Hepatocyte (in vitro differentiated cells): ENCODE measurements at places on chromosomes 4 and X.

DNA sequence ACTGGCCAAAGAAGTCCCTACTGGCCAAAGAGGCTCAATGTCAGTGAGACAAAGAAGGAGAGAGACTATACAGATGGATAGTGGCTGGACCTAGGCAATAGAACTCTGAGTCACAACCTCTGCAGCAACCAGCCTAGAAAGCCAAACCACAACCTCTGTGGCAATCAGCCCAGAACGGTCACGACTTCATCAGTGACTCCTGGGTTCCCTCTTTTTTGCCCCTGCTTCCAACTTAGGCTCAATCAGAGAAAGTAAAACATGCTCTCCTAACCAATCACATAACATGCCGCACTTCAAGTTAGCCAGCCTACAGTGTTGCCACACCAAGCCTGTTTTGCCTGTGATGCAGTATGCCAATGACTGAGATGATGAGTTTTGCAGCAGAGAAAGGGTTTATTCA lies 203.4 kb downstream of the ANAPC10 start:
- no peak for DNase-seq

DNA sequence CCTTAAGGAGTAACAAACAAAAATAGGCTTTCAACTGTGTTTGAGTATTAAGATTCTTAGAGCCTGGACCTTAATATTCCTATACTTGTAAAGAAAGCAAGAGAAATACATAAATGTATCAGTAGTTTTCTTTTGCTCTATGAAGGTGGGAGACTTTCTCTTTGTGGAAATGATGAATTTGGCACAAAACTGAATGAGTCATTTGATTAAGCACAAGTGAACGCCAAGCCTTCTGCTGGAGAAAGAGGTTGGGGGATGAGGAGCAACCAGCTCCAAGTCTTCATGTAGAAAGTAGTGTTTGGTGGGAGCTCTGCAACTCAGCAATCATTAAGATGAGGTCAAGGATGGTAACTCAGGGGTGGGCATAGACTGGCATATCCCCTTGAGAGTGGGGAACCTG lies 49.6 kb downstream of the MEPE start:
- DNase-seq = no peak

DNA sequence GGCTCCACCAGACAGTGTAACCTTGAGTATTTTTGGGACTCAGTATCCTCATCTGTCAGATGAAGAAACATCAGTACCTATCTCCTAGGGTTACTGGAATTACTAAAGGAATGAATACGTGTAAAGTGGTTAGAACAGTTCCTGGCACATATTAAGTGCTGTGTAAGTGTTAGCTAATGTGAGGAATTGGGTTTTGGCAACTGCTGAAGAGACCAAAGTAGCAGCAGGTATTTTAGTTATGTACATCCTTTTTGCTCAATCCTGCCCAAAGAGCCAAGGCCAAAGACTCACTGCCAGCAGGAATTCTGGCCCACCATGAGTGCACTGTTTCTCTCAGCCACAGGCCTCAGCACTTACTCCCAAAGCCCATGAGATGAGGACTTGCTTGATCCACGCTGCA lies 16.7 kb upstream of the MCF2 start:
- DNase-seq = no peak

DNA sequence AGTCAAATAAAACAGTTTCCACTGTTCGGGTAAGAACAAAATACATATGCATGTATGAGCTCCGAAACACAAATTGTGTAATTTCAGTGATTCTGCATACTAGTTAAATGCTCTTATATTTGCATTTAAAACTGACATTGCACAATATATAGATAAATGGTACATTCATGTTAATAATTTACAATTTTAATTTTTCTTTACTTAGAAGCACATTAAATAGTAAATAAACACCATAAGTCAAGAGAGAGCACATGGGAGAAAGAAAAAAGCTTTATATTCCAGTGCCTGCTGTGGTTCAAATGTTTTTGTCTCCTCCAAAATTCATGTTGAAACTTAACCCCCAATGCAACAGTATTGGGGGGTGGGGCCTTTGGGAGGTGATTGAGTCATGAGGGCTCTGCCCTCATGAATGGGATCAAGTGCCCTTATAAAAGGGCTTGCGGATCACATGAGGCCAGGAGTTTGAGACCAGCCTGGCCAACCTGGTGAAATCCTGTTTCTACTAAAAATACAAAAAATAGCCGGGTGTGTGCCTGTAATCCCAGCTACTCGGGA lies 322.9 kb downstream of the BCOR start:
- no peak for DNase-seq

DNA sequence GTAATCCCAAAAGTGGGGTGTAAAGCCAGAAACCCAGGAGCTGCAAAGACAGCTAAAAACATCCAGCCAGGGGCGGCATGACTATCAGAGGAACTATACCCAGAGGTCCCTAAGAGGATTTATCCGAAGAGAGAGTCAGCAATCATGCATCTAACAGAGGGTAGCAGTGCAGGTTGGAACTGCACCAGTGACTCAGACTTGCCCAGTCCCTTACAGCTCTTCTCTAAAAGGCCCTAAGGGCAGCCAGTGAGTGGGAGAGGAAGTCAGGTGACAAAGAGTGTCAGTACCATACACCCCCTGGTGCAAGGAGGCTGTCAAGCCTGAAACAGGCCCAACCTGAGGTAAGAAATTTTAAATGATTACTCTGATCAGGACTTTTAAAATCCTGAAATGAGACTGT lies 88.1 kb downstream of the CAMK2D start:
- DNase-seq = peak; percentile 20

DNA sequence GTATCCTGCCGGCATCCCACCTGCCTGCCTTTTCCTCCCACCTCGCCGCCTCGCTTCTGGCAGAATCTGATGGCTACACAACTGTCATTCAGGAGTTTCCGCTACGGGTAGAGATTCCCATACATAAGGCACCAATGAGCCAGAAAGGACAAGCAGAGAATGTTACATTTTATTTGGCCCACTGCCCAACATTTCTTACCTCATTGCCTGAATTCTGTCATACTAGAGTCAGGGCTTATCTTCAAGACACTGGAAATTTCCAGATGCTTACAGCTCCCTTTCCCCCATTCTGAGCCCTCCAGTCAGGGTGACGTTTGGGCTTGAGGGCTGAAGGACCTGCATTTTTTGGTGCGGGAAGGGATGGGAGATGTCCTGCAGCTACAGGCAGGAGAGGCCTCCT lies 113.0 kb downstream of the NHS start:
- DNase-seq = no peak

GRCh38 chr4:176286728-176287127 lies 17.7 kb upstream of the ASB5 start:
- no peak for DNase-seq

DNA sequence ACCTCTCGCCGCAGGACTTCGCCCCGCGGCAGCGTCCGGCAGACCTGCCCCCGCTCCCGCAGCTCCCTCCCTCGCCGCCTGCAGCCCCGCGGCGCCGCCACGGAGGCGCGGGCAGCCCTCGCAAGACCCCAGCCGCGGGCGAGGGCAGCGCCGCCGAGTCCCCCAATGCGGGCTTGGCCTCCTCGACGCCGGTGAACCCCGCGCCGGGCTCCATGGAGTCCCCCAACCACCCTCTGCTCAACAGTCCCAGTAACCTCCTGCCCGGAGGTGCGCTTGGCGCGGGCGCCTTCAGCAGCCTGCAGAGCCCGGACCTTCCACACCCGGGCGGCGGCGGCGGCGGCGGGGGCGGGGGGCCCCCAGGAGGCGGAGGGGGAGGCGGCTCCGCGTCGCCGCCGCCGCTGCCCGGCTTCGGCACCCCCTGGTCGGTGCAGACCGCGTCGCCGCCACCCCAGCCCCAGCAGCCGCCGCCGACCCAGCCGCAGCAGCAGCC lies 1.2 kb downstream of the CPEB2 start:
- DNase-seq = peak; percentile 82

- DNase-seq = no peak
Observed at GRCh38 chr4:183403961-183404360, 40.5 kb upstream of the CDKN2AIP start.

GRCh38 chr4:83387476-83388312 lies 53.0 kb upstream of the HPSE start:
- DNase-seq = no peak

GRCh38 chr4:88489100-88489761 lies 32.3 kb downstream of the HERC5 start:
- DNase-seq = no peak

GRCh38 chr4:62210486-62210885 lies 1010.4 kb downstream of the ADGRL3 start:
- DNase-seq = no peak

GRCh38 chr4:41852229-41852628 lies 83.0 kb upstream of the TMEM33 start:
- DNase-seq = no peak

- peak; percentile 68 for DNase-seq
Observed at GRCh38 chr4:112348488-112349158, 51.5 kb downstream of the ALPK1 start.

- DNase-seq = peak; percentile 22
Observed at GRCh38 chrX:111652719-111653118, 28.3 kb upstream of the ALG13 start.

GRCh38 chr4:135564090-135564489 lies 1362.5 kb upstream of the PABPC4L start:
- no peak for DNase-seq

- DNase-seq = no peak
Observed at GRCh38 chr4:70603856-70604255, 11.8 kb downstream of the AMBN start.

DNA sequence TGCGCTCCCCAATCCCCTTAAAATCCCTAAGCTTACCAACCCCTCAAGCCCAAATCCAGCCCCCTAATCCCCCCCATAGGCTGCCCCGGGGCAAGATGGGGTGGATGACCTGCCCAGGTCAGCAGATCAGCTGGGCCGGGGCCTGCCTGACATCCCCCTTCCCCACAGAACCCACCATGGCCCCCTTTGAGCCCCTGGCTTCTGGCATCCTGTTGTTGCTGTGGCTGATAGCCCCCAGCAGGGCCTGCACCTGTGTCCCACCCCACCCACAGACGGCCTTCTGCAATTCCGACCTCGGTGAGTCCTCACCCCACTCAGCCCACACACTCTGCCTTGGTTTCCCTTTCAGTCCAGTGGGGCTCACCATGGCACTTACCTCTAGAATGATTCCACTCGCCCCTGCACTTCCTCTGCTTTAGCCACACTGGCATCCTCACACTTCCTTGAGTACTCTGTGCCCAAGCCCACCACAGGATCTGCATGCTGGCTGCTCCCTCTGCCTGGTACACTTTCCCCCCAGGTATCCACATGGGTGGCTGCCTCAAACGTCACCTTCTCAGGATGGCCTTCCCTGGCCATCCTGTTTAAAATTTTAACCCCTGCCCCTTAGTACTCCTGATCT lies 1.1 kb downstream of the TIMP1 start:
- no peak for DNase-seq

DNA sequence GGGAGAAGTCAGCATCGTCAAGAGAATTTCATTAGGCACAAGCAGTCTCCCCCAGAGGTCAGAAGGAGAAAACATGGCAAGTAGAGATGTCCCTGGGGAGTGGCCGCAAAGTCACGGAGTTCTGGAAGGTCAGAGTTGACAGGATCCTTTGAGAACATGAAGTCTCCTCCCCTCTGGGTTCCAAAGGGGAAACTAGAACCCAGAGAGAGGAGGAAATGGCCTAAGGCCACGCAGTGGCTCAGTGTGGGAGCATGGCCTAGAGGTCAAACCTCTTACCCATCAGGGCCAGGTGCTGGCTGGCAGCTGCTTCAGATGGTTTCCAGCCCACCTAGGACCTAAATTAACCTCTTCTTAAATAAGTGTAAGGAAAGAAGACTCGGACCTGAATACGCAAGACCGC lies 884 bp downstream of the IDH3G start:
- no peak for DNase-seq

DNA sequence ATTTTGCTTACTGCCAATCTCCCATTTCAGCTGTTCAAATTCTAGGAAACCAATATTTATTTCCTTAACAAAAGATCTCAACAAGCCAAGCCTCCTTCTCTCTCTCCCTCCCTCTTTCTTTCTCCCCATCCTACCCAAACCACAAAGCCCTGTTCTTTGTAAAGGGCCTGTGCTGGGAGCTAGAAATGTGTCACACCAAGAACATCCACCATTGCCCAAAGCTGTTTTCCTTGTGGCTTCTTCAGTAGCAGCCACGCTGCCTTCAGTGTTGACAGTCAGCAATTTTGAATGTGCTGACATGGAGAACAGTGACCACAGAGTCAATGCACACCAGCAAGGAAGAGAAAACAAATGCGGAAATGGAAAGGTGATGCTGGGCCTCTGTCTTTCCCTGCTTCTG lies 203.0 kb downstream of the MAML3 start:
- no peak for DNase-seq

GRCh38 chr4:38365261-38365660 lies 298.7 kb upstream of the KLF3 start:
- no peak for DNase-seq

- no peak for DNase-seq
Observed at GRCh38 chrX:69139516-69139915, 25.7 kb downstream of the PJA1 start.

GRCh38 chr4:143240939-143241679 lies 56.4 kb downstream of the USP38 start:
- DNase-seq = no peak

DNA sequence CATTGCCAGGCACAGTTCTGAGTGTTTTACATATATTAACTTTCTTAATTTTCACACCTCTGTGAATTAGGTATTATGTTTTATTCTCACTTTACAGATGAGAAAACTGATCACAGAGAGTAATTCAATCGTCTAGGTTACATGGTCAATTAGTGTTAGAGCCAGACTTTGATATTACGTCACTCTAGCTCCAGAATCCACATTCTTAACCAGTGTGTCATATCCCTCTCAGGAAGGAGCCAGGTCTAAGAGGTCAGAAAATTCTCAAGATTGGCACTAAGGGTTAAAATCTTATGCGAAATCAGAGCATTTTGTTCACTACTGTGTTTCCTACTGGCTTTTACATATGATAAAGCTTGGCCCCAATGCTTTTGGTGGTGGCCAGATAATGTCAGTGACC lies 7.4 kb downstream of the DMP1 start:
- DNase-seq = no peak

DNA sequence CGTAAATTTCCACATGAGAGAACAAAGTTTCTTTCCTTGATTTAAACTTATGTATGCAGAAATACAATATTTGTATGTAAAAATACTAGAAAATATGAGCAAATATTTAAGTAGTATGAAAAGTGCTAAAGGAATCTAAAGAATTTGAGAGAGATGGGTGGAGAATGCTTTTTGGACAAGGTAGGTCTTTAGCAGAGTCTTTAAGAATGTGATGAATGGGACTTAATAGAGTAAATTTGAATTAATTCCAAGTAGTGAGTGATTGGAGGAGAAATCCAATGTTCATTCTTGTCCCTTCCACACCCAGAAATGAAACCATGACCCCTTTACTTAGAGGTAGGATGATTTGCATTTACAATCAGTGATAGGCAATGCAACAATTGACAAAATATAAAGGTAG lies 570.9 kb upstream of the ZFP42 start:
- no peak for DNase-seq

- peak; percentile 10 for DNase-seq
Observed at GRCh38 chrX:17442898-17443297, 67.9 kb downstream of the NHS start.

GRCh38 chrX:112003909-112004308 lies 78.7 kb downstream of the TRPC5 start:
- DNase-seq = no peak

GRCh38 chr4:92615049-92615448 lies 311.3 kb downstream of the GRID2 start:
- DNase-seq = no peak

- DNase-seq = no peak
Observed at GRCh38 chr4:20646287-20646686, 54.0 kb upstream of the PACRGL start.

- DNase-seq = no peak
Observed at GRCh38 chrX:38560776-38561125, 591 bp upstream of the TSPAN7 start.

- peak; percentile 94 for DNase-seq
Observed at GRCh38 chrX:104136241-104137019, 20.4 kb downstream of the SLC25A53 start.

GRCh38 chrX:37759351-37759750 lies 20.5 kb upstream of the CYBB start:
- no peak for DNase-seq
